ENCODE measurements at places on chromosomes 12 and 14. TPM values are rescaled to one million over a fixed set of nuclear protein-coding genes. Genes with fewer than 3 reads are reported as not detected.
A peak's percentile ranks its signal among the peaks of the same experiment; 100 is the strongest.

- peaks cover 12% of the 10 kb centered on the region for H3K36me3 ChIP-seq
- no peaks in the 10 kb centered on the region for H3K27me3 ChIP-seq
- no peak overlapping the region for H3K4me3 ChIP-seq
- no peak for DNase-seq
These were observed 70.9 kb upstream of the ZFP36L1 start for GRCh38 chr14:68863610-68864360.

DNA sequence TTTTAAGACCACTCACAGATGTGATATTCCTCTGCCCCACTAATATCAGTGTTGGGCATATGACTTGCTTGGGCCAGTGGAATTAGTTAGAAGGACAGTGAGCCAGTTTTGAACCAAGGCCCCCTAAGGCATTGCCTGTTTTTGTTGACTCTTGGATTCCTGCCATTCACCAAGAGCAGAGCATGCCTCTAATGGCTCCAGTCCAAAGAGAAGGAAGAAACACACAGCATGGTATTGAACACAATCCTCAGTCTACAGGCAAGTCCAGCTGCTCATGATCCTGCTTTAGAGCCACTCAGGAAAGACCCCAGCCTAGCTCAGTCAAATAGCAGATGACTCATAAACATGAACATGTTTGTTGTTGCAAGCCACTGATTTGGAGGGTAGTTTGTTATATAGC is 1201.5 kb downstream of the BCL11B start:
- H3K27me3 ChIP-seq = no peaks in the 10 kb centered on the region
- no peaks in the 10 kb centered on the region for H3K36me3 ChIP-seq
- no peak overlapping the region for H3K4me3 ChIP-seq
- H3K27ac ChIP-seq = no peak overlapping the region

GRCh38 chr14:22185789-22186188 is 403.2 kb downstream of the DAD1 start:
- DNase-seq = no peak
- H3K36me3 ChIP-seq = no peaks in the 10 kb centered on the region
- no peaks in the 10 kb centered on the region for H3K27me3 ChIP-seq
- no peak overlapping the region for H3K4me3 ChIP-seq
- H3K4me1 ChIP-seq = peaks cover 4% of the 10 kb centered on the region

DNA sequence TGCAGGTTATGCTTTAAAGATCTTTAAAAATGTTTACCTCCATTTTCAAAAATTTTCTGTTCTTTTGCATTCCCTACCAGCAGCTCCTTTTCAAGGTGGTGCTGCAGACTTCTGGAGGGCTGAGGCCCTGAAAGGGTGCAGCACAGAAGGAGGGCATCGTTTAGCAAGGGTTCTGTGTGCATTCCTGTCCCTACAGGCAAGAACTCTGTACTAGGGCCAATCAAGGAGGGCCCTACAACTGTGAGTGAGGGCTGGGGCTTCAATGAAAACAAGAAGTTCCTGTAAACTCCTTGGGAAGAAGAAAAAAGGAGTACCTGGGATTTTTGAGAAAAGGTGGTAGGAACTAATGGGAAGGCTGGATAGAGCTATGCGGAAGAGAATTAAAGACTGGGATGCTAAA is 50.7 kb upstream of the CSRP2 start:
- H3K27ac ChIP-seq = no peak overlapping the region
- H3K4me1 ChIP-seq = no peaks in the 10 kb centered on the region
- DNase-seq = no peak
- no peak overlapping the region for H3K4me3 ChIP-seq

DNA sequence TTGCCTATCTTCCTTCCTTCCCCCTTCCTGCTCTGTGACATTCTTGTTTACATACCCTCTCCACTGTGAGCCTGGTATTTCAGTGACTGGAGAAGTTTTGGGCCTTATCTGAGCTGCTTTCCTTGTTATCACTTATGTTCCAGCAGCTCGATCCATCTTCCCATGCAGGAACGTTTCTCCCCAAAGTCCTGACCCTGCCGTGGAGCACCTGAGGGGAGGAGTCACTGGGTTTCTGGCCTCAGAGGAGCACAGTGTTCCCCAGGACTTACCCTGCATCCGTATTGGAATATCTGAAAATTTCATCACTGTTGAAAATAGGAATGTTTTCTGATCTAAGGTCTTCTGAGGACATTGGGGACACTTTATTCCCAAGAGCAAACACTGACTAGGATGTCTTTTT is 141.8 kb downstream of the CACNA1C start:
- H3K27ac ChIP-seq = no peak overlapping the region
- no peak for DNase-seq
- no peaks in the 10 kb centered on the region for H3K4me1 ChIP-seq
- no peaks in the 10 kb centered on the region for H3K36me3 ChIP-seq

- H3K4me3 ChIP-seq = no peak overlapping the region
- H3K27me3 ChIP-seq = no peaks in the 10 kb centered on the region
- no peak overlapping the region for H3K27ac ChIP-seq
- H3K36me3 ChIP-seq = no peaks in the 10 kb centered on the region
- DNase-seq = no peak
These were observed 839.2 kb downstream of the SLC6A15 start for GRCh38 chr12:84073401-84073800.

FAM90A1 gene
- not detected for total RNA-seq

DNA sequence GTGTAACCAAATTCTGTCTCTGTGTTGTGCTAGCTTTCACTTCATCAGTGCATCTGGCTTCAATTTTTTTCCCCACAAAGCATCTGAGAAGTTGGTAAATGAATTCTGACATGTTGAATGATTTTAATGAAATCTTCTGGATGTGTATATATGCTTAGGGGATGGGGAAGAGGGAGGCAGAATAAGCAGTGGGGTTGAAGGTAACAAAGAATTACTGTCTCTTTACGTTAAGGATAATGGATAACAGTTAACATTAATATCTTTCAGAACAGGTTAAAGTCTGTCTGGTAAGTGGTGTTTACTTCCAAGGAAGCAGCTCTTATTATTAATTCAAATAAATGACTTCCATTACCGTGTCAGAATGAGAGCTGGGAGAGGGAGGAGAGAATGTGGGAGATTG is 261.7 kb downstream of the ERC1 start:
- H3K36me3 ChIP-seq = peaks cover 5% of the 10 kb centered on the region
- DNase-seq = no peak
- H3K4me1 ChIP-seq = no peaks in the 10 kb centered on the region
- no peak overlapping the region for H3K27ac ChIP-seq
- H3K4me3 ChIP-seq = no peak overlapping the region
- H3K27me3 ChIP-seq = no peaks in the 10 kb centered on the region

SELPLG gene
- total RNA-seq = 1.1 TPM

DNA sequence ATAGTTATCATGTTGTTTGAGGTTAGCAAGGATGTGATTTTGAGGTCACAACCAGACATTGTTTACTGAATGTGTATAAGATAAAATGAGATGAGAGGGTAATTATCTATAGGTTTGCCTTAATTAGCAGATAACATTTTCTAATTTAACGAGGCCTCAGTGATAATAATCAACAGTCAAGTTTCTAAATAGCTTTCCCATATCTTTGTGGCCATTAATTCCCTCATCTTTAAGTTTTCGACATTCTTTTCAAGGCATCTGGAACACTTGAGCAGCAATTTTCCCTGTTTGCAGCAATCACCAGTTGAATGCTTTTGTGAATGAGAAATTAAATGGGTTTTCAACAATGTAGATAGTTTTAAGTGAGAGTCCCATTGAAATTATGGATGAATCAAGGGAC is 304.1 kb downstream of the SYT1 start:
- no peaks in the 10 kb centered on the region for H3K36me3 ChIP-seq
- H3K27ac ChIP-seq = no peak overlapping the region
- H3K4me1 ChIP-seq = no peaks in the 10 kb centered on the region
- H3K27me3 ChIP-seq = no peaks in the 10 kb centered on the region

DNA sequence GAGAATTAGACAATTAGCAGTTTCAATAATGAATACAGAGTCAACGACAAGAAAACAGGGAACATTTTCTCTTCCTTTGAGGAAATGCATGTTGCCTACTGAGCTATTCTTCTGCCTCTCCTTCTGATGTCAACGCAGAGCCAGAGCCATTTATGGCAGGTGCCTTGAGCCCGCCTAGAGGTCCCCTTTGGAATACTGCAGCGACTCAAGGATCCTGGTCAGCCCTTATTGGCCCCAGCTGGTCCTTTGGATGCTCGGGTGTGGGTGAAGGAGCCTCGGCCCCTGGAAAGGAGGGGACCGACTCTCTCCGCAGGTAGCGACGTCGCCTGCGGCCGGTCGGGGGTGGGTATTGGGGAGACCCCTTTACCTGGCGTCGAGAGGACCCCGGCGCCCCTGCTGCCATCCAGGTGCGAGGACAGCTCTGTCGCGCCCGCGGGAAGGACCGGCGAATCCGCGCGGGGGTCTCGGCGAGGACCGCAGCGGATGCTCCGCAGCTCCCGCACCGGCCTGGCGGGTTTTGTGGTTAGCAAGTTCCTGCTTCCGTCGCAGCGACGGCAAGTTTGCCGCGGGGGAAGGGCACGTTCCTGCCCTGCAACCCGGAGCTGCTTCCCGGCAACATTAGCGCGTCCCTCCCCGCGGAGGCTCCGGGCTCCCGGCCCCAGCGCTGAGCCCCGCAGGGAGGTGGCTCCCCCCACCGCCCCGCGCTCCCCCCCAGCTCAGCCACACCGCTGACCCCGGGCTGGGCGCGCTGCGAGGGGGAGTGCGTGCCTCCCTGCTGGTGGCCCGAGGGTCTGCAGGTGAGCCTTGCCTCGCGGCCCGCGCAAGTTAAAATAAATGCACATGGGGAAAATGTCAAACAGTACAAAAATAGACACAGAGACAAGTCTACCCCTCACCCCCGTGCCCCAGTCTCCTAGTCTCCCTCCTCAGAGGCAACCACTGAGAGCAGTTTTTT is at the start of gene MANSC1:
Gene MANSC1 (minus strand): TSS at position 532 of the 955 bp plus-strand sequence. CDS start 6,928 bp downstream, outside the sequence.
- H3K4me1 ChIP-seq = no peaks in the 10 kb centered on the region
- no peaks in the 10 kb centered on the region for H3K36me3 ChIP-seq
- H3K27ac ChIP-seq = no peak within 1 kb of the TSS
- peak within 1 kb of the TSS; percentile 79 for H3K4me3 ChIP-seq

GRCh38 chr12:65055859-65056258 is 65.2 kb downstream of the WIF1 start:
- no peak overlapping the region for H3K4me3 ChIP-seq
- no peaks in the 10 kb centered on the region for H3K36me3 ChIP-seq
- no peaks in the 10 kb centered on the region for H3K27me3 ChIP-seq
- H3K27ac ChIP-seq = no peak overlapping the region
- no peak for DNase-seq

SLCO1A2 gene
- total RNA-seq = not detected

PMEL gene
- total RNA-seq = 0.59 TPM

GRCh38 chr12:56307221-56307965 is 7.3 kb upstream of the CS start:
- no peaks in the 10 kb centered on the region for H3K27me3 ChIP-seq
- peaks cover 55% of the 10 kb centered on the region for H3K36me3 ChIP-seq
- no peak overlapping the region for H3K27ac ChIP-seq
- no peak for DNase-seq
- no peaks in the 10 kb centered on the region for H3K4me1 ChIP-seq

ALX1 gene
- total RNA-seq = not detected

GRCh38 chr14:61466249-61466904 is 145.0 kb downstream of the PRKCH start:
- peaks cover 47% of the 10 kb centered on the region for H3K4me1 ChIP-seq
- no peaks in the 10 kb centered on the region for H3K27me3 ChIP-seq
- no peaks in the 10 kb centered on the region for H3K36me3 ChIP-seq

MUCL1 gene
- total RNA-seq = not detected

- peak overlapping the region; percentile 27 for H3K27ac ChIP-seq
- H3K4me3 ChIP-seq = no peak overlapping the region
- no peaks in the 10 kb centered on the region for H3K36me3 ChIP-seq
- no peak for DNase-seq
These were observed 377.1 kb upstream of the RGS6 start for GRCh38 chr14:71554959-71555612.

SARNP gene
- 56.6 TPM for total RNA-seq

SMCO2 gene
- total RNA-seq = 0.88 TPM

PPP1R1A gene
- total RNA-seq = 0.36 TPM

DNA sequence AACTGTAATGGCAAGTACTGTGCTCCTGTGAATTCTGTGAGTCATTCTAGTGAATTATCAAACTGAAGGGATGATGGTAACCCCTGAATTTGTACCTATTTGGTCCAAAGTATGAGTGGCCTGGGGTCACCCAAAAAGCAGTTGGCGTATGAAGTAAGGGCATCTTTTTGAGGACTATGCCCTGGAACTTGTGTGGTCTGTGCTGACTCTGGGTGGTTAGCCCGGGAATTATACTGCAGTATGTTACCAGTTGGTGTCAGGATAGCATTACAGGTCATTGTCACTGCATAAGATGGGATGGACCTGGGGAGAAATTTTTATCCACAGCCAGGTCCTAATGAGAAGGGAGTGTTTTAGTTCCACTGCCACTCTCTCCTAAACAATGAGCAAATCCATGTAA is 174.7 kb downstream of the SSPN start:
- H3K4me3 ChIP-seq = no peak overlapping the region
- H3K27ac ChIP-seq = no peak overlapping the region
- no peaks in the 10 kb centered on the region for H3K27me3 ChIP-seq
- peaks cover 8% of the 10 kb centered on the region for H3K4me1 ChIP-seq

- no peaks in the 10 kb centered on the region for H3K4me1 ChIP-seq
- no peak overlapping the region for H3K27ac ChIP-seq
- H3K27me3 ChIP-seq = no peaks in the 10 kb centered on the region
- H3K4me3 ChIP-seq = no peak overlapping the region
- H3K36me3 ChIP-seq = peaks cover 5% of the 10 kb centered on the region
These were observed 9.2 kb downstream of the TIGAR start for GRCh38 chr12:4330203-4330602.

LMNTD1 gene
- not detected for total RNA-seq

- no peaks in the 10 kb centered on the region for H3K27me3 ChIP-seq
- no peaks in the 10 kb centered on the region for H3K4me1 ChIP-seq
- H3K4me3 ChIP-seq = no peak overlapping the region
- DNase-seq = no peak
These were observed 24.7 kb upstream of the B4GALNT1 start for GRCh38 chr12:57657744-57658143.

DNA sequence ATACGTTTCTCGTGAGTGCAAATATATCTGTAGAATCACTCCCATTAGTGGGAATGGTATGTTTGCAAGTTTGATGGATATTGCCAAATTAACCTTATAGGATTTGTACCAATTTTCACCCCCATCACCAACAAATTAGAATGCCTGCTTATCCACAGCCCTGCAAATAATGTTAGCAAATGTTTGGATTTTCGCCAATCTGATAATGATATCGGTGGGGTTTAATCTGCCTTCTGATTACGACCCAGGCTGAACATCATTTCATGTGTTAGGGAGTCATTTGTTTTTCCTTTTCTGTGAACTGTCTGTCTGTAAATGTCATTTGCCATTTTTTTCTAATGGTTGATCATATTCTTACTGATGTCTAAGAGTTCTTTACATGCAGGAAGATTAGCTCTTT is 4.1 kb upstream of the DAZAP2 start:
- peaks cover 5% of the 10 kb centered on the region for H3K4me1 ChIP-seq
- no peak overlapping the region for H3K27ac ChIP-seq
- no peak overlapping the region for H3K4me3 ChIP-seq
- DNase-seq = no peak
- no peaks in the 10 kb centered on the region for H3K36me3 ChIP-seq

DNA sequence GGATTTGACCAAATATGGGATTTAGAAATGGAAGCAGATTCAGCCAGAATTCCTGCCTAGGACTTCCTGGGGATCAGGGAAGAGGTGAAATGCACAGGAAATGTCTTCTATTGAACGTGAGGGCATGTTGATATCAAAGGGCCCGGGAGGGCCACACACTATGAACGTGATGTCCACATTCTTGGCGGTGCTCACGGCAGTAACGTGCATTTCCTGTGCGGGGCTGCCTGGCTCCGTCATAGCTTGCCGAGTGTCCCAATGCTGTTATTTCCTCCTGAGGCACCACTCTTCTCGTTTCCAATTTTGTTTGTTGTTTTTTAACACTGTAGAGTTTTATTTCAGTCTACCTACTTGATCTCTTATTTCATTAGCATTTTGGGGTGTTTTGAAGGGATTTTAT is 67.3 kb downstream of the ZNF664 start:
- no peaks in the 10 kb centered on the region for H3K36me3 ChIP-seq
- H3K4me1 ChIP-seq = peaks cover 20% of the 10 kb centered on the region
- H3K27me3 ChIP-seq = no peaks in the 10 kb centered on the region
- H3K27ac ChIP-seq = no peak overlapping the region

PLA2G1B gene
- total RNA-seq = not detected

Data from osteoblast (primary cell).